ENCODE measurements at places on chromosomes 1 and 21.

DNA sequence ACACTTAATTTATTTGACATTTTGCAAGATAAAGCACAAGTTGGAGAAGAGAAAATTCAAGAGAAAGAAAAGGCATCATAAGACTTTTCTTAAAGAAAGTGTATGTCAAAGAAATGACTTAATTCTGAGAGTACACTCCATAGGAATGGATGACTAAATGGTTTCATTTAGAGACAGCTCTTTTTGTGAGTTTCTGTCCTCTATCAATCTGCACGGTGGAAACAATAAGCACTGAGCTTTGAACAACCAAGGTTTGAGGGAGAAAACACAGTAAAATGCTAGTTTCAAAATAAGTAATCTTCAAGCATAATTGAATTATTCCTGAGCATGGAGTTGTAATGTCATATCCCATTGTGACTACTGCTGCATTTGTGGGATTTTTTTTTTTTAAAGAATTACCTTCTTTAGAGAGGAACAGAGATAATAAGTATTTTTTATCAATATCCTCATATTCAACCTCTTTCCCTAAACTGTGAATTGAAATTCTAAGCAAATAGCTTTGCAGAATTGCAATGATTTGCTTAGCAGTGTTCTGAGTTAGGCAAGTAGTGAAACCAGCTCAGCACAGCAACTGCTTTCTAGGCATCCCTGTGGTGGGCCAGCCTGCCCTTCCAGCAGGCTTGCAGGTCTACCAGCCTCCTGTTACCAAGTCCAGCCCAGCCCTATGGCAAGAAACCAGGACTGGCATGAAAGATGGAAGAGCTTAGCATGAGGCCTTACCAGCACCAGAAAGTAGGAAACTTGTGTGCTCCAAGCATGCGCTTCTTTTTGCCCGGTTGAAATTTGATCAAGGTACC lies 38.2 kb downstream of the KCNJ6 start:
- DNase-seq, result no peak

DNA sequence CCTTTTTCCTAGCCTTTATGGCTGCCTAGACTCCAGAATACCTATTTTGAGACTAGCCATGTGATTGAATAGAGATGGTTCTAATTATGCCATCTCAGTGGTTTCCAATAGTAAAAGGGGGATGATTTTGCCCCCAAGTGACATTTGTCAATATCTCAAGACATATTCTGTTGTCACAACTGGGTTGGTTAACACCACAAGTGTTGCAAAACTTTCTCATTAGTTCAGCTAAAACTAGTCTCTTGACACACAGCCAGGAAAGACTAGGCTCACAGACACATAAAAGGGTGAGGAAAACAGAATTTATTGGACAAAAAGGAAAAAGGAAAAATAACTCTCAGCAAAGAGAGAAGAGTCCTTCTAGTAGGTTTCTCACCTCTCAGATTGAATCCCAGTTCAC lies 39.9 kb upstream of the GBP5 start:
- DNase-seq, result no peak

GRCh38 chr1:60969971-60970509 lies 112.3 kb upstream of the NFIA start:
- DNase-seq, result peak; percentile 25

GRCh38 chr1:98054786-98055185 lies 134.0 kb upstream of the DPYD start:
- DNase-seq, result no peak
